Activated T-cell treated with anti-CD3 and anti-CD28 coated beads for 1 hour (primary cell): ENCODE measurements at places on chromosomes 11 and 22.

- DNase-seq, result no peak
Observed at GRCh38 chr11:133727774-133728173, 117.5 kb downstream of the SPATA19 start.

DNA sequence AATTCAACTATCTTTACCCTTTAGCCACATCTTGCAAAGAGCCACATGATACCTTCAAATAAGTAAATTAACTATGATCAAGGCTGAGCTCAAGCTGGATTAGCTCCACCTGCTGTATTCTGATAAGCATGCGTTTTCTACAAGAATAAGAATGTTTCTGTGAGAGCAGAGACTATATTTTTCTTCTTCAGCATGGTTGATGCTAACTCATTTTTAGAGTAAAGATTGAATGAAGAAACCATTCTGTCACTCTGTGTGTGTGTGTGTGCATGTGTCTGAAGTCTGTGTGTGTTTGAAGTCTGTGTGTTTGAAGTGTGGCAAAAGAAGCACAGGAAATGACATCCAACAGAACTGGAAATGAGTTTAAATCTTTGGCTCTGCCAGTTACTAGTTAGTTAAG is 12.0 kb upstream of the LAYN start:
- DNase-seq, result no peak

DNA sequence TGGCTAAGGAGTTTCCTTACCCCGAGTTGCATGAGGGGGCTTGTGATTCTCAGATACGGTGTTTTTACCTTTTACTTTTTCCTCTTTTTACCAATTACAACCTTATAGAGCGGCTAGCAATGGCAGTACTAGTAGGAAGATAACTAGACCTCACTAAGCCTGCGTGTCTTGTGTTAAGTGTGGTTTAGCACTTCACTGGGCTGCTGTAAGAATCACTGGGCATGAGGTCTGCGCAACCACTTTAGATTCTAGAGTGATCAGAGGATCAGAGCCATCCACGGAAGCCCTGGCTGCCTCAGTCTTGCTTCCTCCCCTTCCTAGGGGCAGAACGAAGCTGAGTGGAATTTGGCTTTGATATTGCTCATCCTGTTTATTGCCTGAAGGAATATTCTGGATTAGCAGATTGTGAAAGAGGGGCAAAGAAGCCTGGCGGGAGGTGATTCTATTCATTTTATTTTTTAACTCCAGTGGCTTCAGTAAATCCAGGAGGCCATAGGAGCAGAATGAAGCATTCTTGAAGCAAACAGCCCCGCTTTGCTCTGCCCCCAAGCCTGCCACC is 88.5 kb downstream of the GRAMD1B start:
- DNase-seq, result no peak

GRCh38 chr11:63629426-63629825 is 15.2 kb upstream of the PLAAT3 start:
- no peak for DNase-seq

DNA sequence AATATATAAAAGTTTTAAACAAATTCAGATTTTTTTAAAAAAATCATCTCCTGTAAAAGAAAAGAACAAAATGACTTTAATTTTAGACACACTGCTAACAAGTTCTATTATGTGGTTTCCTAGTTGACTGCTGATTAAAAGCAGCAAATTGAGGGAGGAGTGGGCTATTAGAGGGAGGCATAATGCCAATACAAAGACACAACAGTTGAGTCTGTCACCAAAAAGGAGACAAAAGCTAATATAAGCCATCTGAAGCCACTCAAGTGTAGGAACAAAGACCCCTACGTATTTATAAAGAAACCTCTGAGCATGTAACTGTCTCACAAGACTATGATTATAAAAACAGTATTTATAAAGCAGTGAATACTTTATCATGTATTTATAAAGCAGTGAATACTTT is 28.6 kb downstream of the TMEM123 start:
- DNase-seq, result no peak

- peak; percentile 63 for DNase-seq
Observed at GRCh38 chr22:24175160-24175808, 6.0 kb upstream of the SUSD2 start.

DNA sequence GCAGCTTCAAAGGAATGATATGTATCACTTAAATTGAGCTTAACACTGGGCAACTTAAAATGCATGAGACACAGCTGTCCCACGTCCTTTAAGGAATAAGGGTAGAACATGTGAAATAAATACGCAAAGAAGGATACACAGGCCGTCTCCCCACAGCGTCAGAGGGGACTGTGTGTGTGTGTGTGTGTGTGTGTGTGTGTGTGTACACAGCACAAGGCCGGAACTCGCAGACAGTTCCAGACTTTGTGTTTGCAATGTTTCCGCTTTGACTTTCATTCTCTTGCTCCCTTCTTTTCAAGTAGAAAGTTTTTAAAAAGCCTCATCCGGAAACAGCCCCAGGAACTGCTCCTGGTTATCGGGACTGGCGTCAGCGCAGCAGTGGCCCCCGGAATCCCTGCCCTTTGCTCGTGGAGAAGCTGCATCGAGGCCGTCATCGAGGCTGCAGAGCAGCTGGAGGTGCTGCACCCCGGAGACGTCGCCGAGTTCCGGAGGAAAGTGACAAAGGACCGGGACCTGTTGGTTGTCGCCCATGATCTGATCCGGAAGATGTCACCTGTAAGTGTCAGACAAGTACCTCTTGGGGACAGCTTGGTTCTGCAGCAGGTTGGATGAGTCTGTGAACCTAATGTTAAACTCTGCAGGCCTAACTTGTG is 13.3 kb downstream of the FAM118A start:
- DNase-seq, result no peak

- no peak for DNase-seq
Observed at GRCh38 chr11:125372911-125373310, 123.2 kb downstream of the FEZ1 start.

GRCh38 chr11:17129003-17129402 is 51.5 kb upstream of the RPS13 start:
- no peak for DNase-seq

DNA sequence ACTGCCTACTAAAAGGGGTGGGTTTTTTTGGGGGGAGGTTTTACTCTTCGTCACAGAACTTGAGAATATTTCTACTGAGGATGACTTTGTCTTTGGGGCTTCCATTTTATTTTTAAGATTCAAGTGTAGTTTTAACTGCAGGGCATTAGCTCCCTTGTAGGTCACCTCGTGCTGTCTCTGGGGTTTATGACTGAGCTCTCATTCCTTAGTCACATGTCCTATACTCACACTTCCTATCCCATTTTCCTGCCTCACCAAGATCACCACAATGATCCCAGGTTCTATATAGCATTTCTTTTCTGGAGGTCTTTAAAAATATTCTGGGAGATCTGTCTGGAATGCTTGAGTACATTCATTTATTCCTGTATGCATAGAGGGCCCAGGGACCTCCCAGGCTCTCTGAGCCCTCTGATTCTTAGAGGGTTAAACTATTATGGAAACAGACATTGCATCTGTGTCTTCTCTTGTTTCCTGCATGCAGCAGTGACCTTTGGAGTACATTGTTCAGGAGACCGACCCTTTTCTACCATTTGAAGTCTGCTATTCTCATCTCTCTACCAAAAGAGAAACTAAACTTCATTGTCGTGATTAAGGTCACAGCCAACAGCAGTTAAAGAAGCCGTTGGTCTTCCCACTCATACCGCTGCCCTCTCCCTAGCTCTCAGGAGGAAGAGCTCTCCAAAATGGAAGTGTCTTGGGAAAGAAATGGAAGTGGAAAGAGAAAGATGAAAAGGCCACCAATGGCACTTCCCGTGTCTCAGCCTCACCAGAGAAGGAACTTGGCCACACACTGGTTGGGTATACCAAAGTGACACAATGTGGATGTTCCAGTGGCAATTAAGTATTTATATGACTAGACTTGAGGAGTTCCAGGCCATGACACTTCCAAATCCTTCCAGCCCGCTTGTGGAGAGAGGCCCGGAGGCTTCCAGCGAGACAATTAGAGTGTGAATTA is 77.5 kb downstream of the ZBTB16 start:
- DNase-seq, result no peak

GRCh38 chr11:8206251-8207079 is 37.6 kb upstream of the RIC3 start:
- no peak for DNase-seq

- no peak for DNase-seq
Observed at GRCh38 chr11:133271206-133271605, 261.1 kb downstream of the OPCML start.

GRCh38 chr11:123977731-123978347 is at the start of gene OR10S1:
Gene OR10S1, minus strand, starts transcription at chr11:123977781. Its CDS starts 117 bp downstream, at chr11:123977664.
- DNase-seq, result no peak

DNA sequence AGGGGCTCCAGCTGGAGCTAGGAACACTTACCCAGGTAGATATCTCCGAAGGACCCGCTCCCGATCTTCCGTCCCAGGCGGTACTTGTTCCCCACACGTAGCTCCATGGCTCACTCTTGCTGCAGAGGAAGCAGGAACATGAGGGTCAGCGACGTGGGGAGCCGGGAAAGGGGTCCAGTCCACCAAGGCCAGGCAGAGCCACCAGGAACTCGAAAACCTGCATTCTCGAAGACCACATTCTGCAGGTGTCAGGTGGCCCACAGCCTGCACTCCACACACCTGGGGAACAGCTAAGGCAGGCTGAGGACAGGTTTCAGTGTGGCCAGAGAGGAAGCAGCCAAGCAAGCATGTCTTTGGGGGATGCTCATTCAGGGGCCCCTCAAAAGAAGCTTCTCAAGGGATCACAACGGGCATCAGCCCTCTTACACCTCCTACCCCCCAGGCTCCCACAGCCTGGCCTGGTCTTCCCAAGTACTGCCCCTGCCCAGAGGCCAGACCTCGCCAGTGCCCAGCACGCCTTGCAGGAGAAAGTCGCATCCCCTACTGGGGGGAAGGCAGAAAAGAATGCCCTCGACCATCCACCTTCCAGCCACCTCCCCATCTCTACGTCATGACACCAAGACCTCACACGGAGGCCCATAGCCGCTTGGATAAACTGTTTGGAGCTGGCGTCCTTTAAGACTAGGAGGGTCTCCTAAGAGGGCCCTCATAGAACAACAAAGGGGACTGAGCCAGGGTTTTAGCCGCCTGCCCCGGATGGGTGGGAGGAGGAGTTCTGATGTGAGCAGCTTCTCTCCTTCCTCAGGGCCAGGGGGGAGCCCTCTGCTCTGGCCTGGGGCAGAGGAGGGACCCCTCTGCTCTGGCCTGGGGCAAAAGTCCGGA is 2.9 kb downstream of the CSNK1E start:
- no peak for DNase-seq

DNA sequence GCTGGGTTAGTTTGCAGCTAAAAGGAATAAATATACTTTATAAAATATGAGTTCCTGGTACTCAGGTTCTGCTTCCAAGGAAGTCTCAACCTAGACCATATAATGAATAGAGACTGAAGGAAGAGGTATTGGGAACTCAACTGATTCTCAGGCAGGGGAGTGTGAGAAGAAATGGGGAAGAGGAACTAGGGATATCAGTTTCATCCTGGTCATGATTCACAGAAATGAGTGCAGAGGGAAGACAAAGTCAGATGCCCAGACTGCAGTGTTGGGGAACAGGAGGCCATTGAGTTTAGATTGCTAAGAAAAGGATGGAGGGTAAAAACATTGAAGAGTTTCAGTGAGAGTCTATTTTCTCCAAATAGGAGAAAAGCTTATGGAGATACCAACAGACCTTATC is 28.8 kb downstream of the PLAAT5 start:
- no peak for DNase-seq

GRCh38 chr11:1199241-1199750 is 23.6 kb upstream of the MUC5B start:
- DNase-seq, result no peak

- DNase-seq, result no peak
Observed at GRCh38 chr11:131645237-131645636, 274.8 kb downstream of the NTM start.

DNA sequence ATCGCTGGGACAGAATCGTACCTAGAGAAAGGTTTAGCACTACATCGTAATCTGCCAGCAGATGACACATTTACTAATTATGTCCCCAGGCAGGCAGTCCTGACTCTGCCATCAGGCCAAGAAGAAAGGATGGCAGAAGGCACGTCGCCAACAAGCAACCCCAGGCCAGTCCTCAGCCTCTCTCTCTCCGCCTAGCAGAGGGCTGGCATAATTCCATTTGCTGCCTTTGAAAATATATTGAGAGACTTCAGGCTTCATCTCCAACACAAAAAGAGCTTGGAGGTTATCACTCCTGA is 1517.0 kb downstream of the TBC1D22A start:
- DNase-seq, result no peak

DNA sequence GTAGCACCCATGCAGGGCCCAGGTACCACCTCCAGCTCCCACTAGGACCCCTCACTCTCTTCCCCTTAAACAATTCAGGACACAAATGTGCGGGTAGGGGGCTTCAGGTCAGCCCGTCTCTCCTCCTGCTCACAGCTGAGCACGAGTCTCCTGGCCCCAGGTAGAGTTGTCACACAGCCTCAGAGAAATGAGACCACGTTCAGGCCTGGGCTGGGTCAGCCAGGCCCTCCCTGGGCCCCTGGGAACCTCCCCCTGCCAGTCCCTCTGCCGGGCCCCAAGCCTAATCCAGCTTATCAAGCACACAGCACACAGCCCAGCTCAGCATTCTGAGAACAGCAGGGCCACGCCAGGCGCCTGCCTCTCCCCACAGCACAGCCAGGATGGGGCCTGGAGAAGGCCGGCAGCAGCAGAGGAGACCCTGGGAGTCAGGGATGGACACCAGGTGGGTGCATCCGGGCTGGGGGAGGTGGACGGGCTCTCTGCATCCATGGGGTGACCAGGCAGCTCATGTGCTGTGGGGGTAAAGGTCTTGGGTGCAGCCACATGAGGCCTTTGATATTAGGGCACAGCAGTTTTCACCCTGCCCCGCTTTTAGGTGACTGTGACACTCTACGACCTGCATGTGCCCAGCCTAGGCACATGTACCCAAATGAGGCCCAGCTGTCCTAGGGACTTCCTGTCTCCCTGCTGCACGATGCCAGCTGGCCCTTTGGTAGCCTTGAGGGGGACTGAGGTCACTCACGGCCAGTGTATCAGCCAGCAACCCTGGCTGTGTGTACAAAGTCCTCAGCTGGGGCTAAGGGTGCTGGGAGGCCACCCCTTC is 87.0 kb downstream of the MORC2 start:
- no peak for DNase-seq

DNA sequence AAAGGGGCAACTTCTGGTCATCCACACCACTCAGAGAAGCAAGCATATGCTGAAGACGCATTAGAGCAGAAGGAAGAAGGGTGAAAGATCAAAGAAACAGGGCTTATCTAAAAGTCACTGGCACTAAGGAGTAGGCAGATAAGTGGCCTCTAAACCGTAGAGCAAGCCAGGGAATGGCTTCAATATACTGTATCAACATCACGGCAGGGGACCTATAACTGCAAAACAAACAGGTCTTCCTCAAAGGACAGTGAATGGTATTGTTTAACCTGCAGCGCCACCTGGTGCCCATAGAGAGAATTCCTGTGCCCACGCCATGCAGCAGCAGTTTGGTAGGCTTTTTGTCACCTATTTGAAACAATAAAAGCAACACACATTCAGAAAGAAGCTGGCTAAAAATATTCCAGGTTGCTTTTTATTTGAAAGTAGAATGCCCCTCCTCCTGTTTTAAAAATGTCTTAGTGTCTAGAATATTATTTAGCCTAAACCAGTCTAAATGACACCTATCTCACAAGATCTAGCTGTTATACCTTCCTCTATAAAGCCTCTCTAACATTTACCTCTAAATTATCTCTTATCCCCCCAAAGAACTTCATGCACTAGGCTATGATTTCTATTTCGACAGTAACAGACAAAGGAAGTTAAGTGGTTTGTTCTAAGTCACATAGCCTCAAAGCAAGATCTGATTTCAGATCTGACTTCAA is 21.8 kb downstream of the SNX19 start:
- DNase-seq, result peak; percentile 63
